ENCODE measurements at places on chromosomes 1 and 21. TPM values are rescaled to one million over a fixed set of nuclear protein-coding genes. Genes with fewer than 3 reads are reported as not detected.
A peak's percentile ranks its signal among the peaks of the same experiment; 100 is the strongest.

GJA5 gene
- total RNA-seq, result 69.8 TPM

DCST1 gene
- not detected for total RNA-seq

NHLH1 gene
- not detected for total RNA-seq

PDPN gene
- 16.7 TPM for total RNA-seq

TRAF3IP3 gene
- total RNA-seq, result 1.2 TPM

GRCh38 chr1:40788561-40789341 is 5.2 kb downstream of the KCNQ4 start:
- no peak for DNase-seq

DNA sequence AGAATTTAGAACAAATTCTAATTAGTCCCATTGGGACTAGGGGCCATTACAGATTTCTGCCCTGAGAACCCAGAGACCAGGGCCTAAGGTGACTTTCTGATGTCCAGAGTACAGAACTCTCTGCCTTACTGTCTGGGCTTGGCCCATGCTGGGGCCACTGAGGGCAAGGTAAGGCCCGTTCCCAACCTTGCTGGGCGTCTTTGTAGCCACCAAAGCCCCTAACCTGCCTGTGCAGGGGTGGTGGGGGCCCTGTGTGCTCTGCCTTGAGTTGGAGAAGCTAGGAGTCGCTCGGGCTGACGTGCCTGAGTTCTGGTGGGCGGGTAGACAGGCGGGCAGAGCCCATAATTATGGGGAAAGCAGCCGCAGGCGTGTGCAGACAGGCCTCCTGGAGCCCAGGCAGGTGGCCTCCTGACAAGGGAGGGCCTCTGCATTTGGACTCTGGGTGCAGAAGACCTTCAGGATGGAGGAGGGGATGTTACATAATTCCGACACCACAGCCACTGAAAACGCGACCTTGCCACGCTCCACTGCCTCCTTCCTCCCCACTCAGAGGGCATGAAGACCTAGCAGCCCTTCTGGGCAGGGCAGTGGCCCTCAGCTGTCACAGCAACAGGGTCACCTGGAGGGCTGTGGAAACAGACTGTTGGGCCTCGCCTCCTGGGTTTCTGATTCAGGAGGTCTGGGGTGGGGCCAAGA is 239.9 kb upstream of the TMEM51 start:
- no peak for DNase-seq

DNA sequence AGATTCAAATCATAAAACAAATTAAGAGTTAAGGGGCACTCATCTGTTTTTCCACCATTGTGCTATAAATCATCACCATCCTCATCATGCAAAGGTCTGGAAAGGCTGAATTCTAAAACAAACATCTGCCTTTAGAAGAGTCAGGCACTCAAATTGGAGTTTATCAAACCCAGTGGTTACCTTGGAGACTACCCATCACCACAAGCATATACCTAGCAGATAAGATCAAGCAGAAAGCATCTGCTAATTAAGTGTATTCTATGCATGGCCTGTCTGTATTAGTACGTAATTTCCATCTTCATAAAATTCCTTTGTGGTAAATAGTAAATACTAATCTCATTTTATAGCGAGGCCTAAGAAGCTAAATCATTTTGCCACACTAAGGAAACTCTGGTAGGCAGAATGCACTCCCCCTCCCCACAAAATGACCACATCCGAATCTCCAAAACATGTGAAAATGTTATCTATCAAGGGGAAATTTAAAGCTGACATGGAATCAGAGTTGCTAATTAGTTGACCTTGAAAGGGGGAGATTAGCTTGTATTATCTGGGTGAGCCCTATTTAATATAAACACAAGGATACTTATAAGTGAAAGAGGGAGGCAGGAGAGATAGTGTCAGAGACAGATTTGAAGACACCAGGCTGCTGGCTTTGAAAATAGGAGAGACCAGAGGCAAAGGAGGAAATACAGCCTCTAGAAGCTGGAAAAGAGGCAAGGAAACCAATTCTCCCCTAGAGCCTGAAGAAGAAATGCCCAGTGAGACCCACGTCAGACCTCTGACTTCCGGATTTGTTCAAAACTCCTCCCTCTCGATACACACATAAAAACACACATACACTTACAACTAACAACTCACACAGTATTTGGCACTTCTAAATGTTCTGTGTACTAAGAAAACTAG is 23.2 kb downstream of the ARID4B start:
- DNase-seq, result no peak

- DNase-seq, result no peak
These were observed 77.8 kb downstream of the MAN1C1 start for GRCh38 chr1:25694167-25695007.

DNA sequence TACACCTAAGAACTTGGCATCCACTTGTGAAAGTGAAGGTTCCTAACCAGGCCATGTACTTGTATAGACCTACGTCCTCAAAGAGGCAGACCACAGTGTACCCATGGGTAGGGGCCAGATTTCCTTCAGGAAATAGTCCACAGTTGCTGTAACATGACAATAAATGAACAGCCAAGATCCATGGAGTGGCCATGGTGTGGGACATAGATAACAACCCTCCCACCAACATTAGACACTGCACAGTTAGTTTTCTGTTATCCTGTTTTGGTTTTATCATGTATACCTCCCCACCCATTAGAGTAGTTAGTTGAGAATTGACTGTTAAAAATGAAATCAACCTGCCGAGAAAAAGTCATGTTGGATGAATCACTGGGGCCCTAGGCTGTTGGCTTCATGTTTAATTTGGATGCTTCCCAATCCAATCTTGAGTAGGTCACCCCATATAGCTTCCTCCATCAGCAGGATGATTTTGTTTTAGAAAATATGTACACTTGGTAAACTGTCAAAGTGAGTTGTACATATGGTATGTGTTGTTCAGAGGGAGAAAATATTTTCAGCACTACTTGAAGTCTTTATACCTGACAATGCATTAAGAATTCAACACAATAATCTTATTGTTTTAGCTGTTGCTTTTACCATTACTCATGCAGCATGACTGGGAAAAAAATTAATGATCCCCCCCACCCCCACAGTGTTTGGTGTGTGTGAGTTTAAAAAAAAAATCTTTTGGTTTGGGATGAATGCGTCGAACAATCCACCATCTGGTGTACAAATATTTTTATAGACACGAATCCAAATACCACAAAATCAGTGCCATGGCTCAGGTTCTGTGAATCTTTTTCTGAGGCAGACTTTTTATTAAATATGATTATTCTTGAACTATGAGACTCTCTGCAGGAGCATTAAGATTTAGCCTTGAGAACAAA is 88.3 kb upstream of the ARHGAP29 start:
- no peak for DNase-seq

- DNase-seq, result no peak
These were observed 367.7 kb upstream of the DPYD start for GRCh38 chr1:98288494-98288893.

DNA sequence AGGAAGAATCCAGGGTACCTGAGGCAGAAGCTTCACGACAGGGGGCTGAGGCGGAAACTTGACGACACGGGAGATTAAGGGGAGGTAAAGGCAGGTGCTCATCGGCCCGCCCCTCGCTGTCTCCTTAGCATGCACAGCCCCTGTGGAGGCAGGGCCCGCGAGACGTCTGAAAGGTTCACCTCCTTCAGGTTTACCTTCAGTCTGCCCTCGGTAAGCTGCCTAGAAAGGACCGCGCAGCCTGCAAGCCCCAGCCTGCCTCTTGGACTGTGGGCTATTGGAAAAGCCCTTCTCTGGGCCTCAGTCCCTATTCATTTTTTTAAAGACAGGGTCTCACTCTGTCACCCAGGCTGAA is 28.5 kb downstream of the KNCN start:
- no peak for DNase-seq

GRCh38 chr1:218525031-218525430 is 179.9 kb downstream of the TGFB2 start:
- no peak for DNase-seq

DNA sequence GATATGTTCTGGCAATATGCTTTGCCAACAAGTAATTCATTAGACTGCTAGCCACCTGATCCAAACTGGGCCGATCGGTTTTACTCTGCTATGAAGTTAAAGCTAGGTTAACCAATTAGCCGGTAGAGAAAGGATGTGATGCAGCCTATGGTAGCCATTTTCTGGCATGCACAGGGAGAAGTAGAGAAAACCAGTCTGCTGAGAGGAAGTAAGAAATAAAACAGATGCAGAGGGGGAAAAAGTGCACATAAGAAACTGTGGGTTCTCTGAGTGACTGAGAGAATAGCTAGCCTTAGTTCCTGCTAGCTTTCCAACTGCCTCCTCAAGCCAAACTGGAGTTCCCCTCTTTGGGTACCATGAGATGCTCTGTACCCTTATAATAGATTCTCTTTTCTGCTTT is 52.8 kb downstream of the ARID4B start:
- no peak for DNase-seq

DNA sequence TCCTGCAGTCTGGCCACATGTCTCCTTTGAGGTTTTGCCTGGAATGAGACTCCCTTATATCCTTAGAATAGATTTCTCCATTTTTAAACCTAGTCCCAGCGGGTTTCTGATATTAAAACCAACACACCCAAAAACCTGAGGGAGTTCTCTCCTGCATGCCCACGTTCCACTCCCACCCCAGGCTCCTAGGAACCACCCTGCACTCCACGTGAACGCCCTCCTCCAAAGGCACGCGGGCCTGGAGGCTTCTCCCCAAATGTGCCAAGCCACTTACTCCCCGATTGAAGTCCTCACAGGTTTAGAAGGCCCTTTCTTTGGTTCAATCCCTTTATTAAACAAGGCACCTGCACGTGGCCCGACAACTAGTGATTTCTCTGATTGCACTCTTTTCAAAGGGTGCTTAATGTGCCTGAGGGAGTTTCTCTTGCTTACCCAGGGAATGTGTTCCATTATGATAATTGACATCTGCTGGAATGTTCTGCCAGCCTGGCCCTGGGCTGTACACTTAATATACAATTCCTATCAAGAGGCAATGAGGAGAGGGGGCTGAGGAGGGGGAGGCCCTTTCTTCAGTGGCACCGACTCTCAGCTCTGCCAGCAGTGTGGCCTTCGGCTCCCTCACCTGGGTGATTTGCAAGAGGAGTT is 104.3 kb upstream of the ADAR start:
- DNase-seq, result no peak

- DNase-seq, result no peak
These were observed 18.6 kb downstream of the ACTL8 start for GRCh38 chr1:17773591-17774326.

GRCh38 chr1:155175281-155175926 is 1.8 kb downstream of the TRIM46 start:
- no peak for DNase-seq

DNA sequence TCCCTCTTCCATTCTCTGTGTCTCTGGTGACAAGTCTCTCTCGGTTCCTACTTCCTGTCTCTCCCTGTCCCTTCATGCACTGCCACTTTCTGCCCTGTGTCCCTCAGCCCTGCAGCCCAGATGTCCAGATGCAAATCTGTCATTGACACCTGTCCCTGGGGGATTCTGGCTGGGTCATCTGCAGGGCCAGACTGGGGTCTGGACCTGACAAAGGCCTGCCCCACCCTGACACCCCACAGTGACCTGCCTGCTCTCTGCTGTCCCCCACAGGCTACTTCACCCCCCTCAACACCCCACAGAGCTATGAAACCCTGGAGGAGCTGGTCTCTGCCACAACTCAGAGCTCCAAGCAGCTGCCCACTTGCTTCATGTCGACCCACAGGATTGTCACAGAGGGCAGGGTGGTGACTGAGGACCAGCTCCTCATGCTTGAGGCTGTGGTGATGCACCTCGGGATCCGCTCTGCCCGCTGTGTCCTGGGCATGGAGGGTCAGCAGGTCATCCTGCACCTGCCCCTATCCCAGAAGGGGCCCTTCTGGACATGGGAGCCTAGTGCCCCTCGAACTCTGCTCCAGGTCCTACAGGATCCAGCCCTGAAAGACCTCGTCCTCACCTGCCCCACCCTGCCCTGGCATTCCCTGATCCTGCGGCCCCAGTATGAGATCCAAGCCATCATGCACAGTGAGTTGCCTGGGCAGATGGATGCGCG is 7.2 kb downstream of the THEMIS2 start:
- no peak for DNase-seq

DNA sequence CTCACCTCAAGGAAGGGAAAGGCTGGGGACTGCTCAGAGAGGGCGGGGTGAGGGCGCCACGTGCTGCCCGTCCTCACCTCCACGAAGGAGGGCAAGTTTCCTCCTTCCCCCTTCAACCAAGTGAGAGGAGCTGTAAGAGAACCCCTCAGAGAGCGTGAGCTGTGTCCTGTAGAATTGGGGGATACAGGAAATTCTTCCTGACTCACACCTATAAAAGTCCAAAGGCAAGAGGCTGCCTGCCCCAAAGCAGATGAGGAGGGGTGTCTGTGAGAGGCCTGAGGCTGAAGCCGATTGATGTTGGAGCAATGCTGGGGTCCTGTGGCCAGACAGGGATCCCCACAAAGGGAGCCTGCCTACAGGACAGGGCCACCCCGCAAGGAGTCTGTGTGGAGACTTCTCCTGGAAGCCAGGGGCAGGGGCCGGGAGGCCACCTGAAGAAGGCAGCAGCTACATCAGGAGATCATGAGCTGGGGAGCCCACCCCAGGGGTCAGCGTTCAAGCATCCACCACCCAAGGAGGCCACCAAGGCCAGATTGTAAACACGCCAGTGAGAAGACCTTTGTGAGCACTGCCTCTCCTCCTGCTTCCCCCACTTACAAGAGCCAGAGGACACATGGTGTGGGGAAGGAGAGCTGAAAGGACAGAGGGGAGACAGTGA is 27.7 kb downstream of the S100A6 start:
- no peak for DNase-seq

- DNase-seq, result peak; percentile 31
These were observed 29.1 kb upstream of the IGSF5 start for GRCh38 chr21:39715804-39716397.

- no peak for DNase-seq
These were observed 5.6 kb upstream of the GPSM2 start for GRCh38 chr1:108871050-108871724.

DNA sequence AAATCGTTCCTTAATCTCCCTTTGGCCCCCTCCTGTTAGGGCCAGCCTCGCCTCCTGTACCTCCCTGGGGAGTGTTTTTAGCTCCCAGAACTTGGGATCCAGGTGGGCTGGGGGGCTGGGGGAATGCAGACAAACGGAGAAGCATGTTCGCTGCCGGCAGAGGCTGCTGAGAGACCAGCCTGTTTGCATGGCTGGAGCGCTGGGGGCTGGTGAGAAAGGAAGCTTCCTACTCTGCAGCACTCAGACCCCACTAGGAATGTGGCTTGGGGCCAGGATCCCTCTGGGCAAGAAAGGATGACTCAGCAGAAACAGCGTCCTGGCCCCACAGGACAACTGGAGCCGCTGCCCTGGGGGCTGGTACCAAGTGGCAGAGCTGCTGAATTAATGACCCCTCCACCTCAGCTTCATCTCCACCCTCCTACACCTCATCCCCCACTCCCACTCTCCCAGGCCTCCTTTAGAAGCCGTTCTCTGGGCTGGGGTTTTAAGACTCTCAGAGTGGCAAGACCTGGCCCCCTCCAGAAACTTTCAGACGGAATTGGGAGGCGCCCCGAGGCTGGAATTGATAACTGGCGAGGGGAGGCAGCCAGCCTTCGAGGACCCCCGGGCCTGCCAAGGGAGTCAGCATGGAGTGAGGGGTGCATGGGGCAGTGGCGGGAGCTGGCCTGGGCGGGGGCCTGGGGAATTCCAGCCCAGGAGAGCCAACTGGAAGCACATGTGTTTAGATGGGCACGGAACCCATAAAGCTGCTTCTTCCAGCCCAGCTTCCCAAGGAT is 28.5 kb upstream of the EPS8L3 start:
- DNase-seq, result peak; percentile 64

GRCh38 chr1:14925336-14926136 is 228.0 kb upstream of the TMEM51 start:
- DNase-seq, result no peak

- no peak for DNase-seq
These were observed 46.9 kb upstream of the PUM1 start for GRCh38 chr1:31112266-31112935.

Measured in left ventricle myocardium inferior (tissue), 1 donor.